Amniotic stem cell (primary cell): ENCODE measurements at places on chromosomes 2 and 18.

GRCh38 chr2:234267534-234267933 lies 217.0 kb downstream of the SPP2 start:
- DNase-seq, result no peak

DNA sequence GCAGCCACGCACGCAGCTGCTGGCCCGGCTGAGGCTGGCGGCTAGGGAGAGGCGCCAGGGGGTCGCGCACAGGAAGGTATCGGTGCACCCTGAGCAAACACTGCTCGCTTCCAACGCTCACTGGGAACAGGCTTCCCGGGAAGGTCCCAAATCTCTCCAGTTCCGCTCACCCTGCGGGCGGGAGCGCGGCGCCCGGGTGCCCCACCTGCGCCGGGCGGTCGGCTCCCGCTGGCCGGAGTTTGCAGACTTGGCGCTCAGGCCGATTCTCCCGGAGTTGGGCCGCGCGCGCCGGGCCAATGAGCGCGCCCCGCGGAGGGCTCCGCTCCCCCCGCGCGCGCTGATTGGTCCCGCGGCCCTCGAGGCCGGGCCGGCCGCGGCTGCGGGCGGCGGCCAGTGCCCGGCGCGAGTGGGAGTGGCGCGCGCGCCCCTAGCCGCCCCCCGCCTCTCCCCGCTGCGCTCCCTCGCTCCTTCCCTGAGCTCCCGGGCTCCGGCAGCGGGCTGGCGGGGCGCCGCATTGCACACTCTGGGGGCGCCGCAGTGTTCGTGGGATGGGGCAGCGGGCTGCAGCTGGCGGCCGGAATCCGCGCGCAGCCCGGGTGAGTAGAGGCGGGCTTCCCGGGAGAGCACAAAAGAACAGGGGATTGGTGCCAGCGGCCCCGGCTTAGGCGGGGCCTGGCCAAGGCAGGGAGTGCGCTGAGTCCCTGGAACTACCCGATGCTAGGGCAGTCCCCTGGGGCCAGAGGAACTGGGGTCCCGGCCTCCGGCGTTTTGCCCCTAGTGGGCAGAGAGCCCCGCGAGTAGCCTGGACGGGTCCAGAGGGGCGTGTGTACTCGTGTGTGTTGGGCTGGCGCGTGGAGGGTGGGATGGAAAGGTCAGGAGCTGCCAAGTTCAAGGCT lies at the start of gene LYPD6:
Gene LYPD6 (plus strand): TSS at position 461 of the 896 bp plus-strand sequence. CDS start 107,122 bp downstream, outside the sequence.
- peak; percentile 60 for DNase-seq

DNA sequence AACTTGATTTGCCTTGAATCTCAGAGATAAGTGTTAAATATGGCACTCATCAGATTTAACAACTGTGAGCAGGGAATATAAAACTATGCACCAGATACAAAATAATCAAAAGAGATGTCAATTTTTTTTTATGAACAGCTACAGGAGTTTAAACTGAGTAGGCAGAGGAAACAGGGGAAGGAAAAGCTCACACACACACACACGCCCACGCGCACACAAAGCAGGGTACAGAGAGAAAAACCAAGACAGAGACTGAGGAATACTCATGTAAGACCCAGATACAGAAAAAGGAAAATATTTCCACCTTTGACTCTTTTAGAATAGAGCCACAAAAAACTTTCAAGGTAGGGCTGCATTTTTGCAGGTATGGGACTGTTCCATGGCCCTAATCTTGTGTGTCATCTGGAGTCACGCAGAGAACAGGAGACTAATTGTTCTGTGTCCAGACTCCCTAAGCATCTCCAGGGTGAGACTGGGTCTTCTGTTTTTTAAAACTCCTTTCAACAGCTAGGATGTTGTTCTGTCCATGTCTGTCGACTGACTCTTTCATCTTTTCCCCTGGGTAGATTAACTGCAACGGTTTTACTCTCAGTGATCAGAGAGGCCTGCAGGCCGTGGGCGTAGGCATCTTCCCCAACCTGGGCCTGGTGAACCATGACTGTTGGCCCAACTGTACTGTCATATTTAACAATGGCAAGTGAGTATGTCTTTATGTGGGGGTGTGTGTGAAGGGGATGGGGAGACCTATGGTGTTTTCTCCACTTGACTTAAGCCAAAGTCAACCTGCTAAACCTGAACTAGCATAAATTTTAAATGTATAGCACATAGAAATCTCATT lies 23.0 kb downstream of the SMYD1 start:
- no peak for DNase-seq

DNA sequence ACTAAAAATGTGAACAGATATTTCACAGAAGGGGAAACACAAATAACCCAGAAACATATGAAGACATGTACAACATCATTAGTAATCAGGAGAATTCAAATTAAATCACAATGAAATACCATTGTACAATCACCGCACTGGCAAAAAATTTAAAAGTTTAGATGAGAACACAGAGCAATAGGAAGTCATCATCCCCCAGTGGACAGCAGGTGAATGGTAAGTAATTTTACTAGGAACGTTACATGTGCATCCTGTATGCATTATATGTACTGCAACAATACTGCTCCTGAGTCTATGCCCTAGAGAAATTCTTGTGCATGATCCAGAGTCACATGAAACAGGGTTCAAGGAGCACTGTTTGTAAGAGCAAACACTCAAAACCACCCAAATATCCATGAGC lies 713.8 kb downstream of the NRXN1 start:
- DNase-seq, result no peak

DNA sequence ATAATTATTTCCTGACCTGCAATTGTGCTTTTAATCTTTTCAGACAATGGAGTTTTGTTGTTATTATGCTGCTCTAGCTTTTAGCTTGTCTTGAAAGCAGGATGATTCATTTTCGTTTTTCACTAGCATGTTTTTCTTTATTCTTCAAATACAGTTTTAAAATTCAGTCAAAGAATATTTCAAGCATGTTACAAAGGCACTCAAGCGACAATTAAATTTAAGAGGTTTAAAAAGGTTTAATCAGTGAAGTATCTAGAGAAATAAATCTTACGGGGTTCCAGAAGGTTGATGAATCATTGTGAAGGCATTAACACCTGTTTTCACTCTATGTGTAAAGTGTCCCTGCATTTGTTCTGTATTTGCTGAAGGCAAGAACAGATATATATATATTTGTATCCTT lies 390.7 kb upstream of the TMEFF2 start:
- DNase-seq, result no peak

GRCh38 chr18:32442575-32442974 lies 28.1 kb downstream of the GAREM1 start:
- DNase-seq, result no peak

- no peak for DNase-seq
These were observed 55.5 kb downstream of the PRKCE start for GRCh38 chr2:45707006-45707405.
